Gastroesophageal sphincter (tissue), 4 donors: ENCODE measurements at places on chromosomes 13 and 19. TPM values are rescaled to one million over a fixed set of nuclear protein-coding genes. Genes with fewer than 3 reads are reported as not detected.

The FOXA3 gene
- 0.42 TPM for total RNA-seq

The SLC10A2 gene
- not detected for total RNA-seq

The NCR1 gene
- total RNA-seq: not detected

The TMIGD2 gene
- total RNA-seq: 0.35 TPM

The TMEM238 gene
- 6.0 TPM for total RNA-seq

The KASH5 gene
- total RNA-seq: not detected

The CD37 gene
- total RNA-seq: 5.6 TPM

The VSTM1 gene
- not detected for total RNA-seq

The ENOX1 gene
- total RNA-seq: 8.9 TPM

The LMTK3 gene
- 1.2 TPM for total RNA-seq

The RASIP1 gene
- 16.4 TPM for total RNA-seq

The BST2 gene
- 44.6 TPM for total RNA-seq

The TIMM13 gene
- total RNA-seq: 25.8 TPM

The ATP4A gene
- total RNA-seq: not detected
